Activated CD4-positive, alpha-beta memory T cell treated with anti-CD3 and anti-CD28 coated beads for 36 hours (primary cell): ENCODE measurements at places on chromosomes 3 and 15. TPM values are rescaled to one million over a fixed set of nuclear protein-coding genes. Genes with fewer than 3 reads are reported as not detected.
A peak's percentile ranks its signal among the peaks of the same experiment; 100 is the strongest.

DNA sequence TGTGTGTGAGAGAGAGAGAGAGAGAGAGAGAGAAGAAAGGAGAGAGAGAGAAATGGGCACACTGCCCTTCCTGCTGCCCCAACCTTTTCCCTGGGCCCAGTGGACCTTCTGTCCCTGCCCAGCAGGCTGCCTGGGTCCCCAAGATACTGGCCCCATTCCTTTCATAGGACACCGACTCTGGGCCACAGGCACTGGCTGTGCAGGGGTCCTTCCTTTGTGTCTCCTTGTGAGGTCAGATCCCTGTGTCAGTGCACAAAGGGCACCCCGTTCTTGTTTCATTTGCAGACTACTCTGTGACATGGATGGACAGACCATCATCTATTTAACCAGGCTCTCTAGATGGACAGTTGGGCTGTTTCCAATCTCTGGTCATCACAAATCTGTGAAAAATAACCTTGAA is 21.3 kb upstream of the KLF13 start:
- DNase-seq = no peak

GRCh38 chr3:65490114-65490513 is 548.6 kb downstream of the MAGI1 start:
- DNase-seq = no peak

DNA sequence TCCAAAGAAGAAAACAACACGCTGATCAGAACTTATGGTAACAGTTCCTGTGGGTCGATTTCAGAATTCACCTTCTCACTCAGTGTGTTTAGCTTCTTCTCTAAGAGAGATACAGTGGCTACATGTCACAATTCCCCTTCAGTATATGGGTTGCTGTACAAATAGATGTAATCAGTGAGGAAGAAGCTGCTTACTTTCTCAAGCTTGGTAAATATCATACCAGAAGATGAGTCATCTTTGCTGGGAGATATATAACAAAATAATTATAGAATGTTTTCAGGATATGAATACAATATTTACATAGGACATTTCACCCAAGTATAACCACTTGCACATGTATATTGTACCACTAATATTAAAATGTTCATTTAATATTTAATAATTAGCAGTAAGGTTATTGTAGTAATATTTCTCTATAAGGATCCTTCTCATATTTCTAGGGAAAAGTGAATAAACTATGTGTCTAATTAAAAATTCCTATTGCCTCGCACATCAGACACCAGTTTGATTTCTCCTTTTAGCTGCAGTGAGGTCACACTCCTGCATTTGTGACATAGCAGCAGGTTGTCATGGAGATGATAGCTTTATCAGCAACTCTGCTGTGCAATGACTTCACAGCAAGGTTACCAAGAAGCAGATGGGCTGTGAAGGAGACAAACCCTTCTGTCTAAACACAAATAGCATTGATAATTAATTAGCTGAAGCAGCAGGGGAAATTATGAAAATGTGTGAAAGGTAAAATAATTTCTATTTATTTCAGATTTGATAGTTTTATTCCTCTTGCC is 211.4 kb downstream of the TUSC7 start:
- no peak for DNase-seq

DNA sequence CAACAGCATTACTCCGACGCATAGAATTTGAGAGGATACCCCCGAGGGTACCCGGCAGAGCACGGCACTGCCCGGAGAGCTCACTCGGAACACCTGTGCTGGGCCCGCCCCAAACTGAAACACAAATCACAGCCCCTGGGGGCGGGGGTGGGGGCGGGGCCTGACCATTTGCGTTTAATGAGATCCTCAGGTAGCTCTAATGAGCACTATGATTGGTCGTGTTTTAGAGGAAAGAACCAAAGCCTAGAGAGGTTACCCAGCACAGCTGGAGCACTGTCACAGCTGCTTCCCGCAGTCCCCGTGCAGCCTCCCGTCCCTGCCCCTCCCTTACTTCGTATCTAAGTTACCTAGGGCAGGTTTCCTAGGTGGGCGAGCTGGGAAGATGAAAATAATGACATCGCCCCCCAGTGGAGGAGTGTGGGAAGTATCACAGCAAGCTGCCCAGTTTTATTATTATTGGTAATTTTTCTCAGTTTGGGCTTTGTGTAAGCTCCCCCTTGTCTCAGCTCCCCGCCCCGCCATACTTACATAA is 187.1 kb downstream of the PDE8A start:
- peak; percentile 59 for DNase-seq

Gene AP3B2
- 0.40 TPM for total RNA-seq

Gene FRMD4B
- total RNA-seq = 29.1 TPM

Gene C15orf62
- total RNA-seq = 0.43 TPM

DNA sequence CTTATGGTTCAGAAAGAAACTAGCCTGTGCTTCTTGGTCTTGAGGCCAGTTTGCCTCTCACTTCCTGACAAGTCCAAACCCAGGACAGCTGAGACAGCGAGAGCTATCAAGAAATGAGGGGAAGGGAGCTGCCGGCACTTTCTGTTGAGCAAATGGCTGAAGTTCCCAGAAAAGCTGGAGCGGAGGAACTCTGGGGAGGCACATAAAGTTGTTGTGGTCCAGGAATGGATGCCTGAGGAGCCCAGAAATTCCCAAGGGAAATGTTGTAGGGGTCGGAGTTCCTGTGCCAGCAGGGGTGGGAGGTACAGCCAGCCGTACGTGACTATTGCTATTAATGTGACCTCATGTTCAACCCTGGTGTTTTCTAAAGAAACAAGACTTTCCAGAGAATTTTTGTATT is 98.8 kb upstream of the TNFAIP8L3 start:
- DNase-seq = no peak

DNA sequence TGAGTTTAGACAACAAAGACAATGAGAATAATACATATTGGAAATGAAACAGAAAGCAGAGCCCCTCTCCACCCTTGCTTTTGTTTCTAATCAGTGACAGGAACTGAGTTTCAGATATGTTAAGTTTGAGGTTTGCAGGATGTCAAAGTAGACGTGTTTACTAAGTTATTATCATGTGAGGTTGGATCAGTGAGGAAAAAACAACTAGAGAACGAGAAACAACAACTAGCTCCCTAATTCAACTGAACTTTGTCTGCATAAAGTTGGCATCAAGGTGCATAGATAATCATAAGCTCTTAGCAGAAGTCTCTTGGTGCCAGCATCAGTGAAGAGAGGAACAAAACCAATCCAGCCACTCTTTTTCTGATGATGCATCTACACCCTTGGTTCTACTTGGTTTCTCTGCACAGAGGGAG is 491.1 kb upstream of the NR2F2 start:
- DNase-seq = no peak

GRCh38 chr3:14565868-14566588 is 25.9 kb upstream of the GRIP2 start:
- peak; percentile 12 for DNase-seq

GRCh38 chr15:81038975-81039607 is 38.4 kb downstream of the TLNRD1 start:
- no peak for DNase-seq

DNA sequence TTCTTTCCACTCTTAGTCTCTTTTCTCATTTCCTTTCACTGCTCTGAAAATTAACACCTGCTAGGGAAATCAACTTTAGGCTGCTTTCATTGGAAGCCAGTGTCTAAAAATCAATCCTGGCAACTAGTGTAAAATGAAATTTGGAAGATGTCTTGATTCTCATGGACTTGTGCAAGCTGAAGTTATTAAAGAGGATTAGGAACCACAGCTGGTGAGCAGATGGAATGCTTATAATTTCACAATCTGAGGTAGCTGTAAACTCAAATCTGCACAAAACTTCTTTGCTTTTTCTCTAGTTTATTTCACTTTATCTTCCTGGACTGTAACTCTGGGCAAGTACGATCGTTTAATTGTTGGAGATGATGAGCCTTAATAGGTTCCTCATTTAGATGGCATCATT is 175.6 kb downstream of the GHSR start:
- no peak for DNase-seq

Gene CRABP1
- total RNA-seq = not detected

DNA sequence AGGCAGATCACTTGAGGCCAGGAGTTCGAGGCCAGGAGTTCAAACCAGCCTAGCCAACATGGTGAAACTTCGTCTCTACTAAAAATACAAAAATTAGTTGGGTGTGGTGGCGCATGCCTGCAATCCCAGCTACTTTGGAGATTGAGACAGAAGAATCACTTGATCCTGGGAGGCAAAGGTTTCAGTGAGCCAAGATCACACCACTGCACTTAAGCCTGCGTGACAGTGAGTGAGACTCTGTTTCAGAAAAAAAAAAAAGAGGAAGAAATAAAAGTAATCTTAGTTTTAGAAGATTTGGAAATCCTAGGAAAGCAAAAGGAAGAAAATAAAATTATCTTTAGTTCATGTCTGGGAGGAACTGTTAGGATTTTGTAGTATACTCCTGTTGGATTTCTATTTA is 77.2 kb downstream of the IL12A start:
- DNase-seq = no peak

DNA sequence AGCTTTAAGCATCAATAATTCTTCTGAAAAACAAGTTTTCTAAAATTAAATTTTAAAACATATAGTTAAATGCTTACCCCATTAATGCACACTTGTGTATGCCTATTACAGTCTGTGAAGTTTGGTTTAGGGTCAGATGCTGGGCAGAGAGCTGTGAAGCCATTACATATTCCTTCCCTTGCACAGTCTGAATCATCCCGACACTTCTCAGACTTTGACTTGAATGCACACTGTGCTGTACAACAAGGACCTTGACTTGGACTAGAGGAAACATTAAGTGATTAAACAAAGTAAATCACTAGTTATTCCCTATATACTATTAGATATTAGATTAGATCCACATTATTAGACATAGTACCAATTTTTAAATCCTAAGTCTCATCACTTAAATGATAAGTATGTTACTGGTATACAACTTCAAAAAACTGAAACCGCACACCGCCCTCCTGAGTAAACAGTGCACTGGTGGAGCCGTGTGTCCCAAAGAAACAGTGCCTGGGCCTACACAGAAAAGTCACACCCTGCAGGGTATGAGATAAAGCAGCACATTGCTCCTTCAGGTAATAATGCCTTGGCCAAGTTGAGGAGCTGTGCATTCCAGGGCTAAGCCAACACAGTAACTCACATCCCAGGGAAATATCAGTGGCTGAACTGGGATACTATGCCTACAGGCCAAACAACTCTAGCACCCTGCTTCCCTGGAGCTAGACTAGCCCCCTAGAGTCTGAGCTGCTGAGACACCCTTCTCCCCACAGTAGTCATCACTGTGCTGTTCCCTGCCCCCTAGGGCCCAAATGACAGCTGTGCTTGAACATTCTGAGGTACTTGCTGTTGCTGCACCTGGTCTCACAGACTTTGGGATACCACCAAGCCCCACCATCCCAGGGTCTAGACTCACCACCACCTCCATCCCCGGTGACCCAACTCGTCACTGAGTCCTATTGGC is 137.5 kb downstream of the ADAM10 start:
- no peak for DNase-seq
